Stimulated activated CD8-positive, alpha-beta memory T cell treated with anti-CD3 and anti-CD28 coated beads, Interleukin-15, amount 100 ng/mL, for 24 hours (primary cell): ENCODE measurements at places on chromosomes 2 and 18.

GRCh38 chr18:3710712-3711301, 260.8 kb downstream of the TGIF1 start:
- no peak for DNase-seq

- DNase-seq = no peak
Observed at GRCh38 chr18:74631623-74632350, 34.1 kb downstream of the ZNF407 start.

DNA sequence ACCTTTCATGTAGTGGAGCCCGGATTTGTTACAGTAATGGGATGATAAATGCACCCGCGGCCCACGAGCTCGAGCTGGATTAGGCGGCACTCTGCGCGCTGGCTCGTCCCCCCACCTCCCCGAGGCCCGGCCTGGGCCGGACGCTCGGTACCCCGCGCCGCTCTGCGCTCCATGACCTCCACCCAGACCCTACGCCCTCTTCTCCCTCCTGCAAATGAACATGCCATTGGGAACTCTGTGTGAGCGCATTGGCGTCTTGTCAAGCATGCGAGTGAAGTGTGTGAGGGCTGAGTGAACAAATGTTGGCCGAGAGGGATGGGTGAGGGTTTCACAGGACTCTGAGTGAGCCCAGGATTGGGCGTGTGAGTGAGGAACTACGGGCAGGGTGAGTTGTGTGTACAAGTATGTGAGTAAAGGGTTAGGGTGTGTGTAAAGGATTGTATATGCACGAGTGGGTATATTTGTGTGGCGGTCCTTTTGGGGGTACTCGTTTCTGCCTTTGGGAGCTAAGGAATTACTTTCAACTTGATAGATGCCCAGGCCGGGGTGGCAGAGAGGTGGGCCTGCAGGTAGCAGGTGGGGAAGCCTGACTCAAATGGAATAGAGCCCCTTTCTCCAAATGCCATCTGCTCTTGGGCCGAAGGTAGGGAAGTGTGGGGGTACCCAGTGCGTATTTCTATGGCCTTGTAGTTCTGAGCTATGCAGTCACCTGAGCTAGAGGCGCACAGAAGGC, 2.9 kb upstream of the EN1 start:
- no peak for DNase-seq

GRCh38 chr2:222671259-222672067, at the start of gene MOGAT1:
TSS of gene MOGAT1 (plus strand) at chr2:222671658. CDS start at chr2:222671786, 128 bp downstream.
- no peak for DNase-seq

DNA sequence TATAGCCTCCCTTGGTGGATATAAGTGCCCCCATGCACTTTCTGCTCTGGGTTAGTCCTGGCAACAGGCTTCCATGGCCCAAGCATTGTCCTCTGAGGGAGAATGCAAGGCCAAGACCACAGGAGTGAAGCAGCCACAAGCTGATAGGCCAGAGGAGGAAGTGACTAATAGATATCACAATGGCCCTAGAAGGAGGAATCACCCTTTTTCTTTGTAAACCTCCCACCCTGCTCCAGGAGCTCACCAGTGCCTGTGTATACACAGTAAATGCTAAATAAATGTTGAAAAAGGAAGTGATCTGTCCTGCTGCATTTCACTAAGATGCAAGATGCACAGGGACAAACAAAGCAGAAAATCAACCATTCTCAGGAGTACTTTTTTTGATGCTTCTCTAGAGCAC, 49.7 kb upstream of the ABCA12 start:
- no peak for DNase-seq

- DNase-seq = no peak
Observed at GRCh38 chr2:1990724-1991123, 246.4 kb upstream of the PXDN start.

DNA sequence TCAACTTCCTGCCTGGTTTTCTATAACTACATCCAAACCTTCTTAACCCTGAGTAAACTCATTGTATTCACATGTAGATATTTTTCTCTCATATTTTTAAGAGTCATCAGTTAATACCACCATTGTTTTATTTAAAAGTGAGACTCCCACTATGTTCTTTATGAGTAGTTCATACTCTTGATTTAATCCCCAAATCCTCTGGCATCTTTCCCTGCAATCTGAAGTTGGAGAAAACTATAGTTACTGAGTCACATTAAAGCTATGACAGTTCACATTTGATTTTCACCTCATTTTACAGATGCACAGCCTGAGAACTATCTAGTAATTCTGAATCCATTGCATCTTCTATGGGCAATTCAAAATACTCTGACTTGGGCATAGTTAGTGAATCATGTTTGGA, 1358.7 kb upstream of the NRXN1 start:
- DNase-seq = no peak
